ENCODE measurements at places on chromosomes 4 and X.
A peak's percentile ranks its signal among the peaks of the same experiment; 100 is the strongest.

DNA sequence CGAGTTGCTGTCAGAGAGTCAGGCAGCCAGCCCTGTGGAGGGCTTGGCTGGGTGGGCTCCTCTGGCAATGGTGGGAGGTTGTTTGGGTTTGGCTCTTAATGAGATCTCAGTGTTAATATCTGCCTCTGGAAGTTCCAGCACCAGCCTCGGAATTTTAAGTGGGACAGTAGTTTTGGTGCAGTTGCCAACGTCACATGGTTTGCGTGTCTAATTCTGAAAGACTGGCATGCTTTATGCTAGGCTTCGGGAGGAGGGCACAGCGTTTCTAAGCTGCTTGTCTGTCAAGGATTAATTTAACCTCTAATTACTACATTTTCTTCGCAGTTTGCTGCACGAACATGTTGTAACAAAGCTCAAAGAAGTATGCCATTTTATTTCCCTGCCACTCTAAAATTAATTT, 9.2 kb downstream of the MAMLD1 start:
- H3K27ac ChIP-seq = no peak overlapping the region
- peaks cover 2% of the 10 kb centered on the region for H3K36me3 ChIP-seq
- no peak overlapping the region for H3K4me3 ChIP-seq
- H3K4me1 ChIP-seq = peaks cover 3% of the 10 kb centered on the region
- H3K27me3 ChIP-seq = no peaks in the 10 kb centered on the region
- DNase-seq = no peak

- DNase-seq = no peak
- no peak overlapping the region for H3K27ac ChIP-seq
- H3K4me1 ChIP-seq = peaks cover 2% of the 10 kb centered on the region
Observed at GRCh38 chrX:8274170-8274569, 103.1 kb upstream of the VCX2 start.

DNA sequence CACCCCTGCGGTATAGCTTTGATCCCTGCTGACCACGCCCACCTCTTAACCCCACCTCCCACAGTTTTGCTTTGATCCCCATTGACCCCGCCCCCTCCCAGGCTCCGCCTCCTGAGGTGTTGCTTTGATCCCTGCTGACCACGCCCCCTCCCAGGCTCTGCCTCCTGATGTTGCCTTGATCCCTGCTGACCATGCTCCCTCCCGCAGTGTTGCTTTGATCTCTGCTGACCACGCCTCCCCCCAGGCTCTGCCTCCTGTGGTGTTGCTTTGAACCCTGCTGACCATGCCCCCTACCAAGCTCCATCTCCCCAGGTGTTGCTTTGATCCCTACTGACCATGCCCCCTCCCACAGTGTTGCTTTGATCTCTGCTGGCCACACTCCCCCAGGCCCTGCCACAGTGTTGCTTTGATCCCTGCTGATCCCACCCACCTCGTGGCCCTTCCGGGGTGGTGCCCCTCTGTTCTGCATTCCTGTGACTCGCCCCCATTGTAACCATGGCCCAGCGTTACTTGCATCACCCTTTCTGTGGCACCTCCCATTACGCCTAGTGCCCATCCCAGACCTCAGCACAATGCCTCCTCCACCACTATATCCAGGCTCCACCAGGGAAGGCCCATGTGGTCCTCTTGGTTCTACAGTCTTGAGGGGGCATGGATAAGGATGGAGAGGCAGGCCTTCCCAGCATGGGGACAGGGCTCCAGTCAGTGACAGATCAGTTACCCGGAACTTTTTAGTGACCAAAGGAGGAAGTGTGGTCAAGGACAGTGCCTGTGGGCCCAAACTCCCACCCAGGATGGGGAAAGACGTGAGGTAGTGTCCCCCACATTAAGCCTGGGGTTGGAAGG, 70.8 kb downstream of the ADRA2C start:
- no peak for DNase-seq
- H3K27ac ChIP-seq = no peak overlapping the region
- no peaks in the 10 kb centered on the region for H3K4me1 ChIP-seq
- H3K4me3 ChIP-seq = no peak overlapping the region
- H3K27me3 ChIP-seq = peaks cover 47% of the 10 kb centered on the region
- H3K36me3 ChIP-seq = no peaks in the 10 kb centered on the region

DNA sequence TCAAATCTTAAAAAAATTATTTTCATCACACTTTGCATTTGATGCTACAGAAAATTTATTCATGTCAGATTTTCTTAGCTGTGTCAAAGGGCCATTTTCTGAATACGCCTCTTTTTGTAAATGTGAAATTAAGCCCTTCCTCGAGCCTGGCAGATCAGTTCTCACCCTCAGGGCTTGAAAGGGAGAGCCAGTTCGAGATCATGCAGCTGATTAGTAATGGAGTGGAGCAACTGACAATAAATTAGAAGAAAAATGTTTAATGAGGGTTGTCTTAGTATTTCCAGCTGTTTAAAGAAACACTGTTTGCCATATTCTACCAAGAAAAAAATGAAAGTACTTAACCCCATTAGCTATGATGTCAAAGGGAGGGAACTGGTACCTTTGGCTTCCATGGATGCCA, 28.7 kb downstream of the CC2D2A start:
- H3K36me3 ChIP-seq = peaks cover 9% of the 10 kb centered on the region
- H3K27me3 ChIP-seq = no peaks in the 10 kb centered on the region
- no peak for DNase-seq
- peaks cover 1% of the 10 kb centered on the region for H3K4me1 ChIP-seq
- H3K4me3 ChIP-seq = no peak overlapping the region
- no peak overlapping the region for H3K27ac ChIP-seq

DNA sequence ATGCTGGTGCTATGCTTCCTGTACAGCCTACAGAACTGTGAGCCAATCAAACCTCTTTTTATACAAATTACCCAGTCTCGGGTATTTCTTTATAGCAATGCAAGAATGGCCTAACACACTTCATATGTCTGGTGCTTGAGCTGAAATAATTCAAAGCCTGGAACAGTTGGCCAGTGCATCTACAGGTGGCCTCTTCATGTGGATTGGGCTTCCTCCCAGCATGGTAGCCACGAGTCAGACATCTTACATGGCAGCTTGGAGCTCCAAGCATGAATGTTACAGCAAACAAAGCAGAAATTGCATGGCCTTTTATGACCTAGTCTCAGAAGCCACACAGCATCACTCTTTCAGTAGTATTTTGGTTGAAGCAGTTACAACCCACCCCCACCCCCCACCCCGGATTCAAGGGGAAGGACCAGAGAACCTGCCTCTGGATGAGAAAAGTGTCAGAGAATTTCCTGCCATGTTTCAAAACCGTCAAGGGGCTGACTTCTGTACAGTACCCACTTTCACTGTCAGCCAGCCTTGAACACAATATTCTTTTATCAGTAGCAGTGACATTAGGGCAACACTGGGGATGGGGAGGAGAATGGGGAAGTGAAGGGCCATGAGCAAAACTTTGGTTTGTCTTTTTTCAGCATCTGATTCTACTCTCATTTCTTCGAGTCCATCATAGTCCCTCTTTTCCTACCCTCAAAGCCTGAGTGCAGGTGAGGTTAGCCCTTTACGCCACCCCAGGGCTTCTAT, 368.7 kb downstream of the BCOR start:
- H3K4me1 ChIP-seq = peaks cover 35% of the 10 kb centered on the region
- DNase-seq = no peak
- no peaks in the 10 kb centered on the region for H3K36me3 ChIP-seq
- peaks cover 27% of the 10 kb centered on the region for H3K27me3 ChIP-seq
- no peak overlapping the region for H3K4me3 ChIP-seq

DNA sequence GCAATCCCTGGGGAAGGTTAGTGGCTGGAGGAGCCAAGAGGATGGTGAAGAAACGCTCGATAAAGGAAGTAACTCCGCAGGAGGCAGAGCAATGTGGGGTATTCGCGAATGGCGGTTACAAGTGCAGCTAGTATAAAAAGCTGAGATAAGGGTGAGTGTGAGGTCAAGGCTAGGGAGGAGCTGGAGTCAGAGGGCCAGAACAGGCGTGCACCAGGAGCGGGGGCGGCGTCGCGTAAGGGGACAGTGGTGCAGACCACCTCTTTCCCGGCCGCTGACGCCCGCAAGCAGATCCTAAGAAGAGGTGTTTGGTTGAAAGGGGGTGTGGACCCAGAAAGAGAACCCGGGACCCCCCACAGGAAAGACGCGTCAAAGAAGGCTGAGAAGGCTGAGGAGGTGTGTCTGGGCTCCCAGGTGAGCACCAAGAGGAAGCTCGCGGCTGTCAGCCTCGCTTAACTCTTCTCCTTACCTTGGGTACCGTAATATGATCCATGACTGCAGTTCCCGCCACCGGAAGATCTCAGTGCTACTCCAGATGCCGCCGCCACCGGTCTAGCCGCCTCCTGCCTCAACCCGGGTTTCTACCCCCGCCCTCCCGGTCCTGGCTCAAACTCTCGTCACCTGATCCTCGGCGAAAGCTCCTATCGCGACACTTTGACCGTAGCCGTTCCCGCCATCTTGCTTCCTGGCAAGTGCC, at the start of gene MTMR8:
Gene MTMR8 (minus strand): TSS at position 579 of the 694 bp plus-strand sequence. CDS start 89 bp downstream, at position 490.
- no peaks in the 10 kb centered on the region for H3K36me3 ChIP-seq
- DNase-seq = peak; percentile 56
- peak within 1 kb of the TSS; percentile 90 for H3K4me3 ChIP-seq
- peaks cover 4% of the 10 kb centered on the region for H3K4me1 ChIP-seq
- H3K27ac ChIP-seq = peak within 1 kb of the TSS; percentile 92
- H3K27me3 ChIP-seq = no peaks in the 10 kb centered on the region

- no peaks in the 10 kb centered on the region for H3K36me3 ChIP-seq
- H3K27ac ChIP-seq = no peak overlapping the region
- H3K4me1 ChIP-seq = no peaks in the 10 kb centered on the region
- peaks cover 27% of the 10 kb centered on the region for H3K27me3 ChIP-seq
- DNase-seq = no peak
Observed at GRCh38 chr4:6092131-6092530, 73.9 kb upstream of the C4orf50 start.

DNA sequence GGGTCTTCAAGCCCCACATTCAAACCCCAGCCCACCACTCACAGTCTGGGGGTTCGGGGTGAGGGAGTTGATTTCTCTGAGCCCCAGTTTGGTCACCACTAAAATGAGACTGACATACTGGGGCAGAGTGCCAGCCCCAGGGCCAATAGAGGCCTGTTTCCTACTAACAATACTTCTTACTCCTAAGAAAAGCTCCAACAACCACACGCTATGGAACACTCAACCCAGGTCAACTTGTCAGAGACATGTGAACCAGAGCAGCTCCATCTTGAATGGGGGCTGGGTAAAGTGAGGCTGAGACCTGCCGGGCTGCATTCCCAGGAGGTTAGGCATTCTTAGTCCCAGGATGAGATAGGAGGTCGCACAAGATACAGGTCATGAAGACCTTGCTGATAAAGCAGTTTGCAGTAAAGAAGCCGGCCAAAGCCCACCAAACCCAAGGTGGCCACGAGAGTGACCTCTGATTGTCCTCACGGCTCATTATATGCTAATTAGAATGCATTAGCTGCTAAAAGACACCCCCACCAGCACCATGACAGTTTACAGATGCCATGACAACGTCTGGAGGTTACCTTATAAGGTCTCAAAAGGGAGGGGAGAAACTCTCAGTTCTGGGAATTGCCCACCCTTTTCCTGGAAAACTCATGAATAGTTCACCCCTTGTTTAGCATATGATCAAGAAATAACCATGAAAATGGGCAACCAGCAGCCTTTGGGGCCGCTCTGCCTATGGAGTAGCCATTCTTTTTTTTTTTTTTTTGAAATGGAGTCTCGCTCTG, 26.6 kb upstream of the HTRA3 start:
- H3K4me3 ChIP-seq = no peak overlapping the region
- H3K27ac ChIP-seq = no peak overlapping the region
- H3K27me3 ChIP-seq = peaks cover 4% of the 10 kb centered on the region
- DNase-seq = no peak

DNA sequence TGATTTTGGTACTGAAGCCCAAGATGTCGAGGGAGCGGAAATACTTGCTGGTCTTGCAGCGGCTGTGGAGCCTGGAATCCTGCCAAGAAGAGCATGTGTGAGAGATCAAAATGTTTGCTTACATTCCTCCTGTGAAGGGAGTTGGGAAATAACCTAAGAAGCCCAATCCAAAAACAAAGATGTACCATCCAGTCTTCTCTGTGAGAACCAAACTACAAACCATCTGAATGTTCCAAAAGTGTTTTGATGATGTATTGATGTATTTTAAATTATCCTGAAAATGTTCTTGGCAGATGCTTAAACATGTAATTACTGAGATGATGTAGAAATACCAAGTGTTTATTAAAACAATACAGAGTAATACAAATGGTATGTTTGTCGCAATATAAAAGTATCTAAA, 10.1 kb upstream of the ADH1A start:
- no peak for DNase-seq
- H3K27me3 ChIP-seq = no peaks in the 10 kb centered on the region
- no peak overlapping the region for H3K4me3 ChIP-seq
- no peak overlapping the region for H3K27ac ChIP-seq
- no peaks in the 10 kb centered on the region for H3K4me1 ChIP-seq
- peaks cover 3% of the 10 kb centered on the region for H3K36me3 ChIP-seq

GRCh38 chr4:118585015-118585414, 100.2 kb upstream of the METTL14 start:
- no peaks in the 10 kb centered on the region for H3K36me3 ChIP-seq
- H3K4me3 ChIP-seq = no peak overlapping the region
- DNase-seq = no peak
- H3K4me1 ChIP-seq = peaks cover 1% of the 10 kb centered on the region
- peaks cover 14% of the 10 kb centered on the region for H3K27me3 ChIP-seq

DNA sequence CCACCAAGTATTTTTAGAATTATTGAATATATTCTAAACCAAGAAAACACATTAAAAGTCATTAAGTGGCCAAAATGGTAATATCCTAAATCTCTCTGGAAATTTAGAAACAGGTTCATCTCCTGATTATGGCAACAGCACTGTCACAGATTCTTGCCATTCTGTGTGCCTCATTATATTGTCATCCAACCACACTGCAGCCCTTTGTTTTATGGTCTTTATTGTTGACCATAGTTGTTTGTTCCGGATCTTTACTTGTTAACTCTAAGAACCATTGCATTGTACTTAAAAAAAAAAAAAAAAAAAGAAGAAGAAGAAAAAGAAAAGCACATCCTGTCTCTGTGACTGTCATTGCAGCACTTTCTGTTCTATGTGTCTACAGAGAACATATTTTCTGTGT, 822.1 kb upstream of the ADGRL3 start:
- no peak overlapping the region for H3K27ac ChIP-seq
- no peak for DNase-seq
- no peaks in the 10 kb centered on the region for H3K36me3 ChIP-seq
- H3K27me3 ChIP-seq = no peaks in the 10 kb centered on the region
- H3K4me1 ChIP-seq = no peaks in the 10 kb centered on the region

- no peaks in the 10 kb centered on the region for H3K27me3 ChIP-seq
- peaks cover 14% of the 10 kb centered on the region for H3K4me1 ChIP-seq
- peaks cover 18% of the 10 kb centered on the region for H3K36me3 ChIP-seq
- H3K4me3 ChIP-seq = no peak overlapping the region
- no peak for DNase-seq
- peak overlapping the region; percentile 64 for H3K27ac ChIP-seq
Observed at GRCh38 chr4:78369679-78370078, 181.9 kb upstream of the ANXA3 start.

DNA sequence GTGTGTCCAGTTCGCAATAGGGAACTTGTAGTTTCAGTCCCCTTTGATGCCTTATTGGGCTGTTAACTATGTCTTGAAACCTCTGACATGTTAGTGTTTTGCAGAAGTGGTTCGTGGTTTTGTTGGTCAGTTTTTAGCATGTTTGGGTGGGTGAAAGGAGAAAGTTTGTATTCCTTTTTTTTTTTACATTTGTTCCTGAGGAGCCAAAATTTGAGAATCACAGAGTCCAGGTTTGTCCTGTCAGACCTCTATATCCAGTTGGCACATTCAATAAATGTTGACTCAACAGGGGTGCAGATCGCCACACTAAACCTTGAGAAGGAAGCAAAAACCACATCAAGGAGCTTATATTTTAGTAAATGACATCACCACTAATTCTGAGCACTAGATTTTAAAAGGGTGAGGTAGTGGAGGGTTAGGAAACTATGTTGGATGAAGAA, 26.2 kb downstream of the DLG3 start:
- no peak overlapping the region for H3K4me3 ChIP-seq
- peaks cover 19% of the 10 kb centered on the region for H3K36me3 ChIP-seq
- H3K27ac ChIP-seq = peak overlapping the region; percentile 35
- DNase-seq = no peak
- no peaks in the 10 kb centered on the region for H3K27me3 ChIP-seq

Data from progenitor cell of endocrine pancreas (in vitro differentiated cells).